ENCODE measurements at places on chromosomes 13 and 19. TPM values are rescaled to one million over a fixed set of nuclear protein-coding genes. Genes with fewer than 3 reads are reported as not detected.

Gene KRTDAP
- not detected for total RNA-seq

Gene KANK2
- 455 TPM for total RNA-seq

Gene MRPL57
- 25.6 TPM for total RNA-seq

Gene ZNF554
- total RNA-seq, result 5.8 TPM

Gene LILRB1
- total RNA-seq, result not detected

Gene ZNF132
- total RNA-seq, result 12.7 TPM

Gene ACTMAP
- total RNA-seq, result 1.7 TPM
